ENCODE measurements at places on chromosomes 5 and 9.

GRCh38 chr5:14700478-14701436 lies 36.2 kb downstream of the OTULIN start:
- no peak for DNase-seq

DNA sequence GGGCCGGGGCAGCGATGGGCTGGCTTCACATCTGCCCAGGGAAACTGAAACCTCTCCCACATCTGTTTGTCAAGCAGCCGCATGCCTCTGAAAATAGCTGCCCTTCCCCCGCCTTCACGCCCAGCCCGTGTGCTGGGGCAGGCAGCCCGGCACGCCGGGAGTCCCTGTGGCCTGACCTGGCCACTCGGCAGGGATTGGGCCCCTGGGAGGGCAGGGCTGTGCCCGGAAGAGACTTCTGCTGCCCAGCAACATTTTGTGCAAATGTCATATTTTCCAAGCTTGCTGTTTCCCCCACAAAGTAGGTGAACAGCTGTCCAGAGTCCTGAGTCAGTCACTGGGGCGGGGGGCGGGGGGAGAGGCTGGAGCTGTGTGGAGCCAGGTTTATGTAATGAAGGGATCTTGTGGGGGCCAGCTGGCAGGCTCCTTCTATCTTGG lies 8.2 kb downstream of the COL27A1 start:
- peak; percentile 51 for DNase-seq

DNA sequence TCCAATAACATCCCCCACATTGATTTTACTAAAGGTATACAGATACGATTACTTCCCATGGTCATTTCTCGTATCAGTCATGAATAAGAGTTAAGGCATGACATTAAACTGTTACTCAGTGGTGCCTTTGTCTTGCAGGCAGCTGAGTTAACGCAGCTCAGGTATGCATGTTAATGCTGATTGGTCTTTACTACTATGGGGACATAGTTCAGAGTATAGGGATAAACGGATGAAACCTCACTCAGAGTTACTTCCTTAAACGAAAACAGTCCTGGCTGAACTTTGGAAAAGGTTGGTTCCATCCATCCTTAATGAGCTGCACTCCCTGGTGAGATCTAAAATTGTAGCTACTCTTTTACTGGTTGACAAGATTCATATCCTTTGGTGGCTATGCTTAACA lies 87.0 kb downstream of the ACTL7B start:
- no peak for DNase-seq

GRCh38 chr5:150661086-150661485 lies at the start of gene MYOZ3:
TSS of gene MYOZ3 (plus strand) at chr5:150661251. CDS start at chr5:150662942, 1,691 bp downstream.
- DNase-seq = no peak

- no peak for DNase-seq
These were observed 12.9 kb upstream of the RHOBTB3 start for GRCh38 chr5:95718203-95718602.

DNA sequence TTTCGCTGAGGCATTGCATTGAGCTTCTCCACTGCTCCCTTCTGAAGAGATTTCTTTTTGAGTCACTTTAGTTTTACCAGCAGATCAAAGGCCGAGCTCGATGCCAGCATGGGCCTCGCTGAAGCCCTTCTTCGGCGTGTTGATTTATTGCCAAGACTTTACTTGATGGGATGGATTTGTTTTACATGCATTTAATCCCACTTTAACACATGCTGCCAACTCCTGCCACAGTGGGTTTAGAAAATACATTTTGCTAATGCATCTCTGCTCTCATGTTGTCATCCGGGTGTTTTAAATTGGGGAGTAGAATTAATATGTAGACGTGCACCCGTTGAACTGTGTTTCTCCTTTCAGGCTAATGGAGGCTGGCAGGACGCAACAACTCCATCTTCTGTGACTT lies 218.3 kb downstream of the PBX3 start:
- no peak for DNase-seq

DNA sequence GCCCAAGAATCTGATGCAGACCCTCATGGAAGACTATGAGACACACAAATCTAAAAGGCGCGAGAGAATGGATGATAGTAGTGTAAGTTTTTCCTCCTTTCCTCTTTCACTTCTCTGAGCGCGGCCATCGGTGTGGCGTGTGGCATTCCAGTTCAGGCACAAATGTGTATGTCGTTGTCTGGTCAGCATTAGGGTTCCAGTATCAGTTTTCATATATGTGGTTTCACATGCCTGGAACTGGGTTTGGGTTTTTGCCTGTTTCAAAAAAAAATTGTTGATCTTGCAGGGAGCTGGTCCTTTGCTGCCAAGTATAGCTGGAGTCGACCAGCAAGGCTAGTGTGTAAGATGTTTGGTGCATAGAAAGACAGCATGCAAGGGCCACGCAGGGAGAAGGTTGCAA lies 51.5 kb downstream of the C9orf152 start:
- no peak for DNase-seq
